HCT116 (cell line): ENCODE measurements at places on chromosomes 5 and 9. TPM values are rescaled to one million over a fixed set of nuclear protein-coding genes. Genes with fewer than 3 reads are reported as not detected.

Gene OSMR
- 46.0 TPM for total RNA-seq

Gene DPP7
- total RNA-seq, result 291 TPM

Gene PCDHGA1
- total RNA-seq, result 0.05 TPM

Gene ASPN
- total RNA-seq, result not detected

Gene SUSD3
- total RNA-seq, result 11.3 TPM

Gene C5orf52
- total RNA-seq, result not detected

Gene MIER3
- 21.9 TPM for total RNA-seq

Gene ITK
- 0.37 TPM for total RNA-seq

Gene FGF18
- 0.96 TPM for total RNA-seq

Gene MCIDAS
- 6.4 TPM for total RNA-seq

Gene FOXD4L6
- total RNA-seq, result 0.54 TPM

Gene IL5
- total RNA-seq, result not detected

Gene CYLC2
- total RNA-seq, result not detected

Gene SAXO1
- total RNA-seq, result not detected

Gene PARP8
- total RNA-seq, result 19.0 TPM

Gene IFNA21
- not detected for total RNA-seq

Gene KIF3A
- 12.7 TPM for total RNA-seq

Gene ARAP3
- 15.1 TPM for total RNA-seq

Gene CORO2A
- total RNA-seq, result 5.7 TPM

Gene ZDHHC11B
- total RNA-seq, result 3.8 TPM

Gene SLC6A19
- not detected for total RNA-seq

Gene MEIKIN
- total RNA-seq, result not detected

Gene ZBED3
- total RNA-seq, result 12.7 TPM

Gene GRM6
- total RNA-seq, result not detected

Gene RFX3
- total RNA-seq, result 11.8 TPM

Gene TERT
- 6.9 TPM for total RNA-seq

Gene FBN2
- total RNA-seq, result 0.42 TPM

Gene PCDHB2
- total RNA-seq, result not detected

Gene DMRT2
- 0.17 TPM for total RNA-seq

Gene DMGDH
- total RNA-seq, result 2.3 TPM

Gene DEPDC1B
- total RNA-seq, result 39.7 TPM

Gene ADGRV1
- 6.0 TPM for total RNA-seq

Gene DMRT1
- total RNA-seq, result 0.47 TPM

Gene ANP32B
- 206 TPM for total RNA-seq

Gene PTGDS
- total RNA-seq, result 3.1 TPM

Gene LECT2
- total RNA-seq, result not detected

Gene SOX30
- 0.27 TPM for total RNA-seq

Gene ZFP2
- 0.57 TPM for total RNA-seq

Gene ZNF618
- 13.5 TPM for total RNA-seq

Gene NR6A1
- 9.9 TPM for total RNA-seq

Gene MARVELD2
- 21.6 TPM for total RNA-seq

Gene STK32A
- total RNA-seq, result 1.2 TPM

Gene ZNF366
- total RNA-seq, result not detected

Gene SH3PXD2B
- 27.5 TPM for total RNA-seq
